ENCODE measurements at places on chromosomes 16 and 17.

DNA sequence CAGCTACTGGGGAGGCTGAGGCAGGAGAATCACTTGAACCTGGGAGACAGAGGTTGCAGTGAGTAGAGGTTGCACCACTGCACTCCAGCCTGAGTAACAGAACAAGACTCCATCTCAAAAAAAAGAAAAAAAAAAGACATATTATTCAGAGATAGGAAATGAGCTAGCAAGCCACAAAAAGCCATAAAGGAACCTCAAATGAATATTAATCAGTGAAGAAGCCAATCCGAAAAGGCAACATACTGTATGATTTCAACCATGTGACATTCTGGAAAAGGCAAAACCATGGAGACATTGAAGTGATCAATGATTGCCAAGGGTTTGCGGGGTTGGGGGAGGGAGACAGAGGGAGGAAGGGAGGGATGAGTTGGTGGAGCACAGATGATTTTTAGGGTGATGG, 8.4 kb upstream of the EXOC7 start:
- DNase-seq = no peak

GRCh38 chr17:10620823-10621222, 36.3 kb downstream of the MYH3 start:
- no peak for DNase-seq

DNA sequence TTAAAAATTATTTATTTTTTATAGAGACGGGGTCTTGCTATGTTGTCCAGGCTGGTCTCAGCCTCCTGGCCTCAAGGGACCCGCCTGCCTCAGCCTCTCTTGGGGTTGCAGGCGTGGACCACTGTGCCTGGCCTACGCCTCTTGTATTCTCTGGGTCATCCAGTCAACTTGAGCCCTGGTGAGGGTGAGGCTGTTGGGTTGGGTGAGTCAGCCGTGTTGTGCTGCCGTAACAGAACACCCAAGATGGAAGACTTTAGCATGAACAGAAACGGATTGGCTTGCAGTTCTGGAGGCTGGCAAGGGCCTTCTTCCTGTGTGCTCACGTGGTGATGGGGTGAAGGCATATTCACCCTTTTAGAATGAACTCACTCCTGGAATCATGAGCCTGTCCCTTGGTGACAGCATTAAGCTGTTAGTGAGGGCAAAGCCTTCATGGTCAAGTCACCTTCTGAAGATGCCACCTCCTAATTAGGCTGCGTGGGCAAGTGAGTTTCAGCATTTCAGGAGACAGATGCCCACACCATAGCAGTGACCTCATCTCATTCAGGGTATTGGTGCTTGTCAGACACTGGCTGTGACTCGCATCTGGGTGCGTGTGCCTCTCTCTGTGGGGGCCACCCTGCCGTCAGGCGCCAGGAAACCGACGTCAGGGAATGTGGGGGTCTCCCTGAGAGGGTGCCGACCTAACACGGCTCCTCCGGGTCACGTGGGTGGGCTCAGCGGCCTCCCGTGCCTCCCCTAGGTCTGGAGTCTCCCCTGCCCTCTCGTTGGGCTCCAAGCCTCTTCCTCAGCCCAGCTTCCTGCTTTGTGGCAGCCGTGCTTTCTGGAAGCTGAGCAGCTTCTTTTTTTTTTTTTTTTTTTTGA, 49.8 kb downstream of the WDR45B start:
- DNase-seq = no peak

- DNase-seq = peak; percentile 52
Measured at GRCh38 chr16:14289692-14290340, 218.7 kb downstream of the MRTFB start.

DNA sequence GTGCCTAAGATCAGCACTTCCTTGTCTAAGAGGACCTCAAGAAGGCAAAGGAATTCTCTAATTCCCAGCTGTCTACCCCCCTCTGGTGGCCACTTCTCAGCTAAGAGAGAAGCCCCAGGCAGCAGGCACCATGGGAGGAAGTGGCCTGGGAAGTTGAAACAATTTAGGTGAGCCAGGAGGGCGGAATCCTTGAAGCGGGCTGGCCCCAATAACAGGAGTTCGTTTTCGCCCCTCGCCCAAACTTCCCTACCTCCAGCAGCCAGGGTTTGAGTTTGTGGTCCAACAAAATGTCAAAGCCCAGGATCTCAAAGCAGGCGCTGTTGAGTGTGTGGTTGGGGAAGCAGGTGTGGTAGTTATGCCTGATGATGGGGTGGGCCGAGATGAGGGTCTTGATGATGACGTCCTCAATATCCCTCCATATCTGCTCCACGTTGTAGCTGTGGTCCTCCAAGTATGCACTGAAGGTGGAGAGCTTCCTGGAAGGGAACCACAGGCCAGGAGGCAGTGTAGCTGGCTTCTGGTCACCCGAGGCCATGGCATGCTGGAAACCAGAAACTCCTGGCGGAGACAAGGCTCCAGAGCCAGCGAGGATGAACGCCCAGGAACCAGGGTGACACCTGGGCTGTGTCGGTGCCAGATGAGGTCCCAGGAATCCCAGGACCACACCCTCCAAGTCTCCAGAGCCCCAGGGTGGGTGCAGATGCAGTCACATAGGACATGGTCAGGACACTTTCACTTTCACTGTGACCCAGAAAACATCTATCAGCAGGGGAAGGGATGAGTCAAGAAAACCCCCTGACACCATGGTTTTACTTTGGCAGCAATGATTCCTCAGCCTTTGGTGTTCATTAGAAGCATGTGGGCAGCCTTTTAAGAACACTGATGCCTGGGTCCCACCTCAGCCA, 25.6 kb downstream of the TTLL6 start:
- peak; percentile 28 for DNase-seq
